ENCODE measurements at places on chromosomes 4 and X.
A peak's percentile ranks its signal among the peaks of the same experiment; 100 is the strongest.

GRCh38 chr4:7819446-7819845 lies 120.2 kb downstream of the AFAP1 start:
- DNase-seq, result no peak

GRCh38 chr4:89293299-89293698 lies 14.3 kb downstream of the GPRIN3 start:
- DNase-seq, result no peak

DNA sequence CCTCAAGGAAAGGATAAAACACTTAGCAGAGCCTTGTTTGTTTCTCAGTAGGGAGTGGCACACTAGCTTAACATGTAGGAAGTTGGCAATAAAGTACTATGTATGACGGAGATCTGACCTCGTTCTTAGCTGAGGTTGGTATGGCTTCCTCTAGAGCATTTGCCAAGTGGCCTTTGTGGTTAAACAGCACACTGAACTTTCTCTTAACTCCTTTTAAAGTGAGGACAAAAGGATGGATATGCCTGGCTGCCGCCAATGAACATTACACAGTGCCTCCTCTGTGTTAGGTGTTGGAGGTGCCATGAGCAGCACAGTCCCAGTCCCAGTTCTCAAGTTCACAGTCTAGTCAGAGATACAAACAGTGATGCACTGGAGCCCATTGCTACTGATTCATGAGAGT lies 54.4 kb downstream of the VGLL1 start:
- DNase-seq, result no peak

GRCh38 chrX:7059859-7060258 lies 87.7 kb upstream of the STS start:
- DNase-seq, result no peak

GRCh38 chr4:165625281-165625680 lies 246.5 kb downstream of the CPE start:
- DNase-seq, result no peak

- DNase-seq, result no peak
Measured at GRCh38 chrX:63652086-63652765, 132.8 kb downstream of the ARHGEF9 start.

DNA sequence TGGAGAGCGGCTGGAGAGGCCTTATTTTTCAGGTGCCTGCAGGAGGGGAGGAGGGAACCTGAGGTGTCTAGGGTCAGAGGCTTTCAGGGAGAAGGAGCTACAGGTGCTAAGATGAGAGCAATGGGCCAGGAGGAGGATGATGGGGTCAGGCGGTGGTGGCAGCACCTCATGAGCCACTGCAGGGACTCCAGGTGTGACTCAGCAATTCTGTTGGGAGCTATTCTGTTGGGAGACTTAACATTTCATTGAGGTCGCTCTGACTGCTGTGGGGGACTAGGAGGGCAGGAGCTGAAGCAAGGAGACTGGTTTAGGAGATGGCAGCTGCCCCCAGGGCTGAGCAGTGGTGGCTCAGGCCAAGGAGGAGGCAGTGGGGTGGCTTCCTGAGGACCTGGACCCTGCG lies 65.0 kb downstream of the CLDN34 start:
- DNase-seq, result no peak

GRCh38 chr4:67891645-67892044 lies 7.8 kb upstream of the TMPRSS11D start:
- no peak for DNase-seq

- DNase-seq, result peak; percentile 50
Measured at GRCh38 chr4:74675673-74676279, 118.5 kb downstream of the BTC start.

- no peak for DNase-seq
Measured at GRCh38 chr4:143362349-143363046, 25.8 kb downstream of the GAB1 start.

DNA sequence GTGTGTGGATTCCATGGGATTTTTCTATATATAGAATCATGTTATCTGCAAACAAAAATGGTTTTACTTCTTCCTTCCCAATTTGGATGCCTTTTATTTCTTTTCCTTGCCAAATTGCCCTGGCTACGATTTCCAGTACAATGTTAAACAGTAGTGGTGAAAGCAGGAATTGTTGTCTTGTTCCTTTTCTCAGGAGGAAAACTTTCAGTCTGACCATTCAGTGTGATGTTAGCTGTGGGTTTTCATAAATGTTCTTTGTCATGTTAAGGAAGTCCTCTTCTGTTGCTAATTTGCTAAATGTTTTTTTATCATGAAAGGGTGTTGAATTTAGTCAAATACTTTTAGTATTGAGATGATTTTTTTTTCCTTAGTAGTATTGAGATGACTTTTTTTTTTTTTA lies 10.9 kb downstream of the SAP30 start:
- no peak for DNase-seq

- no peak for DNase-seq
Measured at GRCh38 chr4:52718123-52718522, 33.1 kb downstream of the ERVMER34-1 start.

DNA sequence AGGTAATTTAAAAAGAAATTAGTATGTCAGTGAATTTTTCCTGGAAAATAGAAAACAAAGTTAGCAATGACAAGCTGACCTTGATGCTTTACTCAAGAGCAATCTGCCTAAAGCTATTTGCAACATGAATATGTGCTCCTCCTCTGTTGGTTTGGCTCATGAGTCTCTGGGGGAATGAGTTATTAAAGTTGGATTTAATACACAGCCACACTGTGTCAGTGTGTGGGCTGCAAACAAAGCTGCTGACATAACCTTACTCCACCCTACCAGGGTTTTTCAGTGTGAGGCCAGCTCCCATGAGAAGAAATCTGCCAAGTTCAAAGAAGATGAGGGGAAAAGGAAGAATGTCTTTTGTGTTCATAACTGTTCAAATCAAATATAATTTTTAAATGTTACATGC lies 280.5 kb downstream of the TLL1 start:
- no peak for DNase-seq

GRCh38 chrX:71978164-71978563 lies 67.5 kb downstream of the NHSL2 start:
- DNase-seq, result no peak

DNA sequence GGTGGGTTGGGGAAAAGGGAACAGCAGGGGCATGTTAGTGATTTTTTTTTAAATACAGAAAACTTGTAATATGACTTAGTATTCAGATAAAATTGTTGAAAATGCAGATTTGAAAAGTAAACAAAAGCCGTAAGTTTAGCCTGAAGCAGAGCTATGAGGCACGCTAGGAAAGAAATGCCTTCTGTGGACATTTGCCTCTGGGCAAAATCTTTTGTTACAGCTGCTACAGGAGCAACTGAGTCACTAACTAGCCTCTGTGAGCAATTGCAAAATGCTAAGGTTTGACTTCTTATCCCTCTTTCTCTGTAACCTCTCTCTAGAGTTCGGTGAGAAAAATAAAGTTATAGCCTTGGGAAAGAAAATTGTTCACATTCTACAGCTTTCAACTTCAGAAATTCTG lies 350.0 kb downstream of the SLC7A11 start:
- DNase-seq, result no peak

DNA sequence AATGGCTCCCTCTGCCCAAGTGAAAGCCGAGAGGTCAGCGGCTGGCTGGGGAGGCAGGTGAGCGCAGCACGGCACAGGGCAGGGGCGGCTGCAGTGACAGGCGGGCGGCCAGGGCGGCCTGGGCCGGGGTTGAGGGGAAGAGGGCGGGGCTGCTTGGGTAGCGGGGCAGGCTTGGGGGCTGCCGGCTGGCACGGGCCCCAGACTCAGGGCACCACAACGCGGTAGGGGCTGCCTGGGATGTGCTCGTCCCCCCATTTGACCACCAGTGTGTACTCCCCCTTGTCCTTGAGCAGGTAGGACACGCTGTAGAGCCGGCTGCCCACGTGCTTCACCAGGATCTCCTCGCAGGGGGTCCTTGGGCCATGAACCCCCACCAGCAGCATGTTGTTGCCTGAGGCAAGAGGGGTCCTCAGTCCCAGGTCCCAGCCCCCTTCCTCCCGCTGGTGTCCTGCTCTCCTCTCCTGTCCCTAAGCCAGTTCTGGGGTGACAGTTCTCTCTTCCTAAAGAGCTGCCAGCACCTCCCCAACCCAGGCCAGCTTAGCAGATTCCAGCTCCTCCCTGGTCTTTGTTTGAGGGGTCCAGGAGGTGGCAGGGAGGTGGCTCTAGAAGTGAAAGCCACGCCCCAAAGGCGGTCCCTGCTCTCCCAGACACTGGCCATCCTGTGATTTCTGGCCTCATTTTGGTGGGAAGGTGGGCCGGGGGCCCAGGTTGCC lies 25.6 kb downstream of the FLNA start:
- DNase-seq, result no peak

DNA sequence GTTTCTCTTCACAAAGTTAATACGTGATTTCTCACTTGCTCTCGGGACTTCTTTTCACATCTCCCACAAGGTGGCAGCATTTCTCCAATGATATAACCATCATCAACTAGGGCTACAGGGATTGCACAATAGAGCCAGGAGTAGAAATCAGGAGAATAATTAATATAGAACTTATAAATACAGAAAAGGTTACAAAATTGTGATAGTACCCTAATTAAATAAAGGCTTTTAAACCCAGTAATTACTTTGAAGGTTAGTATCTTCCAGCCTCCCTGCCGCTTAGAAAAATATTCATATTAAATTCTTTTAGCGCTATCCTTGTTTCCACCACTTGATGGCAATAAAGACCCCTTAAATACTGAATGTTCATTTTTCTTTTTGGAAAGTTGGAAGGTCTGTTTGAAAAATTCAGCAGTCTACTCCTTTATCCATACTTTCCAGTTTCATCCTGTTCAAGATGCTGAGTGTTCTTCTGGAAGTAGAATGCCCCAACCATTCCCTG lies 65.8 kb downstream of the RASGEF1B start:
- peak; percentile 73 for DNase-seq

DNA sequence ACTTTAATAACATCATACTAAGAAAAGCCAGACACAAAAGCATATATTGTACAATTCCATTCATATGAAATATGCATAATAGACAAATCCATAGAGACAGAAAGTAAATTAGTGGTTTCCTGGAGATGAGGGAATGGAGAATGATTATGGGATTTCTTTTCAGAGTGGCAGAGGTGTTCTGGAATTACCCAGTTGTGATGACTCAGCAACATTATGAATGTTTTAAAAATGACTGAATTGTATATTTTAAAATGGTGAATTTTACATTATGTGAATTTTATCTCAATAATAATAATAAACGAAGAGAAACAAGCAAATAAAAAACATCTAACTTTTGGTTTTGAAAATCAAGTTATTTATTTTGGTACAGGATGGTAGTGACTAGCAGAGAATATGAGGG lies 11.2 kb downstream of the ZXDA start:
- DNase-seq, result no peak

DNA sequence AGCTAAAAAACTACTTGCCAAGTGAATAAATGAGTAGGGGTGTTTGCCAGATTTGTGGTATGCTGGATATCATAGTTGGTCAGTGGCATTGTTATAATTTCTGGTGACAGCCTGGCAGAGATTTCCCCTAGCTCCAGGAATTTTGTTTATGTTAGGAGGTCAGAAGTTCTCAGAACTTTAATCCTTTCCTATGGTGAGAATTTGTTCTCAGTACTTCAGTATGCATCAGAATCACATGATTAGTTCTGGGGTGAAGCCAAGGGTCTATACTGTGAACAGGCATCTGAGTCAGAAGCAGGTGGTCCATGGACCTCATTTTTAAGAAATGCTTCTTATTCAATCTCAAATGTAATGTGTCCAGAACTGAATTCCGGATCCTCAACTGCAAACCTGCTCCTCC lies 10.5 kb downstream of the RASSF6 start:
- no peak for DNase-seq

- no peak for DNase-seq
Measured at GRCh38 chr4:3269991-3270611, 21.1 kb downstream of the MSANTD1 start.

DNA sequence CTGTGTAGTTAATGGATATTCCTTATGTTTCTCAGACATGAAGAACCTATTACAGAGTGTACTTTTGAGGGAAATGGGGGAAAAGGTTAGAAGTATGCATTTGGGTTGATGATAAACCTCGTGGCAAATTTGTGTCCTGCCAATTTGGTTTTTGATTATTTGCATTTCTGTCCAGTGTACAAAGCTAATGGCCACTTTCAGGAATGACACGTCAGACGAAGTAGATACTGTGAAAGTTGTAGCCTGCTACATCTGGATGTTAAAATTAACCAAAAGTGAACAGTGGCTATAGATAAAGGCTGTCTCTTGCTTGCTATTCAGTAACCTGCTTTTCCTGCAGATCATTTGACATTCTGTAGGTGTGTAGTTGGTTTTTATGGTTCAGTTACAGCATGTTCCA lies 1.0 kb downstream of the PRDX4 start:
- DNase-seq, result no peak

DNA sequence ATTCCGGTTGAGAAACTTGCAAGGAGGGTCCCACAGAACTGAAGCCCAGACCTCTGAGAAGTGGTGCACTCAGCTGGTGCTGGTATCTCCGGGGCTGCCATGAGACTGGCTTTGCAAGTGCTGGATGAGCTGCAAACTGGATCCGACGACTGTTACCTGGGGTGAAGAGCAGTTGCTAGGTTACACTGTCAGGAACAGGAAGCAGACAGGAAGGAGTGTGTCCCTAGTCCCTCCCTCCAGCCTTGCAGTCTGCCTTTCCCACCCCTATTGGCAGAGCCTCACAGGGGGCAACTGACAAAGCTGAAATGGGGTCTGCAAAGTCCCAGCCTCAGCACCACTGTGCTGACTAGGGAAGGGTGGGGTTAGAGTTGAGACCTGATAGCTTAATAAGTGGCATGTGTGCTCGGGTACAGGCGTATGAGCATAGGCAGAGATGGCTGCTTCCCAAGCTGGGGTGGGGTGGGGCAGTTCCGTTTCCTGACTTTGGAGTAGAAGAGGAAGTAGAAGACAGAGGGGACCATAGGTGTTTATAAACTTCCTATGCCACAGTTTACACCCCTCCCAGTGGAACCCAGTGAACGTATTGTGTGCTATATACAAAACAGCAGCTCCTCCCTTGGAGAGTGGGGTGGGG lies 18.0 kb downstream of the PPEF1 start:
- DNase-seq, result no peak

GRCh38 chr4:8083086-8083825 lies 75.4 kb downstream of the ABLIM2 start:
- DNase-seq, result no peak

- no peak for DNase-seq
Measured at GRCh38 chrX:102808336-102808735, 87.8 kb downstream of the GPRASP3 start.

- no peak for DNase-seq
Measured at GRCh38 chr4:7989654-7990053, 50.0 kb upstream of the AFAP1 start.

DNA sequence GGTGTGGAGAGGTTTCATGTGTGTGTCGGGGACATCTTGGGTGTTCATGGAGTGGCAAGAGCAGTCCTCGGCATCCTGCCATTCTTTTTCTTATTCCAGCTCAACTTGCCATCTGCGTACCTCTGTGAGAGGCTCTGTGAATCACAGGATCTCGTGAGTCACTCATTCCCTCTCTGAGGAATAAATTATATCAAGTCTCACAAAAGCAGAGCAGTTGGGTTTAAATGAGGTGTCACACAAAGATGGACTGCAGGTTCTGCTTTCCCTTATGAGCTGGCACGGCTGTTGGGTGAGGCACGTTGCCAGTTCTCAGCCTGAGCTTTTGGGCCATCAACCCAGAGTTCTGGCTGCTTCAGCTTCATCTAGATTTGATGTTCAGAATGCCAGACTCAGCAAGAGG lies 6.8 kb upstream of the OCIAD2 start:
- DNase-seq, result peak; percentile 53
